Activated T-helper 17 cell treated with anti-CD3 and anti-CD28 coated beads, Interleukin-2, amount 50 U/mL, for 72 hours (primary cell): ENCODE measurements at places on chromosomes 4 and X.

GRCh38 chr4:54440394-54441136 lies 211.5 kb downstream of the PDGFRA start:
- no peak for ATAC-seq

GRCh38 chr4:88526221-88526815 lies 2.7 kb upstream of the PYURF start:
- no peak for ATAC-seq

- no peak for ATAC-seq
Observed at GRCh38 chrX:104670051-104670450, 104.1 kb downstream of the IL1RAPL2 start.

- no peak for ATAC-seq
Observed at GRCh38 chr4:38600575-38600974, 63.4 kb upstream of the KLF3 start.

- ATAC-seq, result no peak
Observed at GRCh38 chrX:35416782-35417181, 381.4 kb upstream of the MAGEB16 start.
